ENCODE measurements at places on chromosomes 1 and 21. TPM values are rescaled to one million over a fixed set of nuclear protein-coding genes. Genes with fewer than 3 reads are reported as not detected.

Gene ANGPTL1
- not detected for total RNA-seq

Gene AK5
- 0.86 TPM for total RNA-seq

GRCh38 chr1:224683936-224684335 is 67.8 kb downstream of the CNIH3 start:
- DNase-seq, result no peak

- DNase-seq, result no peak
Measured at GRCh38 chr1:226584164-226584563, 35.6 kb downstream of the STUM start.

DNA sequence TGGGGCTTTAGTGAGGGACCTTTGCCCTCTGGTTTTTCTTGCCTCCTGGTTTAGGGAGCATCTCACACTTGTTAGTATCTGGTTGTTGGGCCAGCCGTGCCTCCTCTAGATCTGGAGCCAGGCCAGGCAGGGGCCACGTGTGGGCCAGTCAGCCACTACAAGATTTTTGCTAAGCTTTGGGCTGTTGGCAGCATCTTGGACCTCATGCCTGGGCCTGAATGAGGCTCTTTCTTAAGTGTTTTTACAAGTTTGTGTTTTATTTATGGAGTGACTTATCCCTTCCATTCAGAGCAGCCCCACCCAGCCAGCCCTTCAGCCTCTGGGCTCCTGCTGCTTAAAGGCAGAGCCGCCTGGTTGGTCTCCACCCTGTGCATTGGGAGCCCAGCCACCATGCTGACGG is 1.6 kb upstream of the SH3BGRL3 start:
- DNase-seq, result no peak

GRCh38 chr1:241605146-241605805 is 34.9 kb downstream of the CHML start:
- DNase-seq, result no peak

DNA sequence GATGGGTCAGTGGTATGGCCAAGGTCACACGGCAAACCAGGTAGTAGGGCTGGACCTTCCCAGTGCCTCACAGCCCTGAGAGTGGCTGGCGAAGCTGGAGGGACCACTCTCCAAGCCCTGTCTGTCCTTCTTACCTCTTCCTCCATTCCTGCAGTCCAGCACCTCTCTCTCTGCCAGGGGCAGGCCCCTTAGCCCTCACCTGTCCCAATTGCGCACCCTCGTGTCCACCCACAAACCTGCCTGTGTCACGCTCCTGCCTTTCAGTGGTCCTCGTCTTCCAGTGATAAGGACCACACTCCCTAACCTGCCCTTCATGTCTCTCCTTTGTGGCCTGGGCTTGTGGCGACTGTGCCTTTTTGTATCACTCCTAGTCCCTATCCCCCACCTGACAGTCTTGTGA is 3.4 kb downstream of the PODN start:
- DNase-seq, result no peak

All from activated CD4-positive, alpha-beta memory T cell treated with anti-CD3 and anti-CD28 coated beads, Interleukin-2, amount 10 ng/mL, durations not matched to agents 7 days and 5 days (primary cell).